Hematopoietic multipotent progenitor cell treated with erythropoietin and hydrocortisone succinate and interleukin-3 and kit ligand, for 17 days (in vitro differentiated cells): ENCODE measurements at places on chromosomes 6 and 20.

DNA sequence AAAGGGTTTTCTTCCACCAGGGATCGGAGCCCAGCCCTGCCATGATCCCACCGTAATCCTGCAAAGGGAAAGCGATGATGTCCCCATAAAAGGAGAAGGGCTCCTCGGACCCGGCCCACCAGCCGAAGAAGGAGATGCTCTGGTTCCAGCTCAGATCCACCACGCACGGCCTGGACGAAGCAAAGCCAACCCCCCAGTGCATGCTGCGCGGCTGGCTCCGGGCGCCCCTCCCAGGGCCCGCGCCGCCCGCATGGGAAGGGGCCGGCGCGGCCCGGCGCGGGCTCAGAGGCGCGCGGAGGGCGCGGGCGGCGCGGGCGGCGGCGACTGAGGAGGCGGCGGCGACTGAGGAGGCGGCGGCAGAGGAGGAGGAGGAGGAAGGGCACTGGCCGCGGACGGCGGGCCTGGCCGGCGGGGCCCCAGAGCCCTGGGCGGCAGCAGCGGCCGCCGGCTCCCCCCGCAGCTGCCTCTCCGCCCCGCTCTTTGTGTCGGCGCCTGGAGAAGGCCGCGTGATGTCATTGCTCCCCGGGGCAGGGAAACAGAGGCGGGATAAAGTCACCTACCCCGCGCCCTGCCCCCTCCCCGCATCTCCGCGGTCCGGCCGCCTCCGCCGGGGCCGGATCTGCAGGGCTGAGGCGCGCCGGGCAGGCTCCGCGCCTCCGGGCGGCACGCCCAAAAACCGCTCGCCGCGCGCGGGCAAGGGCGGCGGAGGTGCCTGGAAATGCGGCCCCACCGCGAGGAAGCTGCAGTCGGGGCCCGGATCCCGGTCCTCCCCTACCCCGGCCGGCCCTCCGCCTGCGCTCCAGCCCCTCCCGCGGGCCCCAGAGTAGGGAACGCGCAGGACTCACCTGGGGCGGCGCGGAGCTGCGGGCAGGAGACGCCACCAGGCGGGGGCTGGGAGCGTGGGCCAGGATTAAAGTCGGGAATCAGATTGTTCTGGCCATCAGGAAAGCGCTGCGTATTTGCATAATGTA is at the start of gene FAXC:
FAXC (minus strand) TSS at position 504 of the 971 bp plus-strand sequence; CDS start at position 202, 302 bp downstream.
- DNase-seq = no peak

GRCh38 chr6:34425132-34425497 is 754 bp downstream of the RPS10 start:
- no peak for DNase-seq

- no peak for DNase-seq
Measured at GRCh38 chr6:150560004-150560883, 39.4 kb upstream of the PLEKHG1 start.

DNA sequence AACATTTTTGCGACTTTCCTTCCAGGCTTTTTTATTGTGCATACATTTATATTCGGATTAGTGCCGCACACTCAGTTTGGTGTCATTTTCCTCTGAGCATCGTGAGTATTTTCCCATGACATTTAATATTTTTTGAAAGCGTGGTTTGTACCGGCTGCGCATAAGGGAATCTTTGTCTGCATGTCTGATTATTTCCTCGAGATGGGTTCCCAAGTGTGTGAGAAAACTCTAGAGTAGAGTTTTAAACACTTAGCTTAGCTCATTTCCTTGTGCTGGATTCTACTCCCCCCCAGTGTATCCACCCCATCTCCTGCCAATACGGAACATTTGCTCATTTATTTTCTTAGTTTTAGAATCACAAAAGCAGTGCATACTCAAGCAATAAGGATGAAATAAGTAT is 94.3 kb downstream of the CDC5L start:
- DNase-seq = no peak

DNA sequence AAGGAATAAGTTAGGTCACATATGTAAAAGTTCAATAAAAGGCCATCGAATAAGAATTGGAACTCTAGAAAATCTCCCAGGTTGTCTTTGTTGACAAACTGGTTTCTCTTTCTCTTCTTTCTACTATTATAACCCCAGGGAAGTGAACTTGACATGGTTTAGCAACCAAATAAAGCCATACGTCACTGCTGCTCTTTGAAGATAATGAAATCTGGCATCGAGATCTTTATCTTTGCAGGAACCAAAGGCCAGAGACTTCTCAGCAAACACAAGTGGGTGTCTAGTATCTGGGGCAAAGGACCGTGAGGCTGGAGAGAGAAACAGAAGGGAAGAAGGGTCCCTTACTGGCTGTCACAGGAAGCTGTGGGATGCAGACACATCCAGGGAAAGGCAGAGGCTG is 286.7 kb upstream of the CDYL start:
- DNase-seq = no peak

DNA sequence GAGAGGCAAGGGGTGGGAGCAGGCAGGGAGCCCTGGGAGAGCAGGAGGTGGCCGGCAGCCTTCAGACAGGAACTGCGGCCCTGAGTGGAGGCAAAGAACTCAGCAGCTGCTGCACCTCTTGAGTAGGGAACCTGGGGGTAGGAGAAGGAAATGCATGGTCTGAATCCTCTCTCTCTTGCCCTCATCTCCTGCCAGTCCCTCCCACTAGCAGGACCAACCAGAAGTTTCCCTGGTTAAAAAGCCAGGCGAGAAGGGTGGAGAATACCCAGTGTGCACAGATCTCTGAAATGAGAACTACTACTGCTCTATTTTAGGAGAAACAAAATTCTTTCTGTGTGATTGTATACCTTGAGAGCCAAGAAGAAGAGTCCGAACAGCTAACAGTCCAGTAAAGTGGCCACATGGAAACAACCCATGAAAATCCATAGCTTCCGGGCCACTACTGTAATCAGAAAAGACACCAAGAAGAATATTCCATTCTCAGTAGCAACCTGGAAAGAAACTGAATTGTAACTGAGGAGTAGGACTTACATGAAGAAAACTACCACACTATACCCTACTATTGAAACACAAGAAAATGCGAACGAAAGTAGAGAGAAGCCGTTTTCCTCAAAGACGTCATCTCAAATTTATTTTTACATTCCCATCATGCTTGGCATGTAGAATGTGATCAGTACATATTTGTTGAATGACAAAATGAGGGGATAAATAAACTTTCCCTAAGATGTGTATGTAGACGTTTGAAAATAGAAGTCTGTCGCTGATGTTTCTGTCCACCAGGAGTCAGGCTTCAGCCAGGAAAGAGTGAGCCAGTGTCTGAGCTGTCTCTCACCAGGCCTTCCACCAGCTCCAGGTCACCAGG is 25.6 kb downstream of the WRNIP1 start:
- peak; percentile 71 for DNase-seq

DNA sequence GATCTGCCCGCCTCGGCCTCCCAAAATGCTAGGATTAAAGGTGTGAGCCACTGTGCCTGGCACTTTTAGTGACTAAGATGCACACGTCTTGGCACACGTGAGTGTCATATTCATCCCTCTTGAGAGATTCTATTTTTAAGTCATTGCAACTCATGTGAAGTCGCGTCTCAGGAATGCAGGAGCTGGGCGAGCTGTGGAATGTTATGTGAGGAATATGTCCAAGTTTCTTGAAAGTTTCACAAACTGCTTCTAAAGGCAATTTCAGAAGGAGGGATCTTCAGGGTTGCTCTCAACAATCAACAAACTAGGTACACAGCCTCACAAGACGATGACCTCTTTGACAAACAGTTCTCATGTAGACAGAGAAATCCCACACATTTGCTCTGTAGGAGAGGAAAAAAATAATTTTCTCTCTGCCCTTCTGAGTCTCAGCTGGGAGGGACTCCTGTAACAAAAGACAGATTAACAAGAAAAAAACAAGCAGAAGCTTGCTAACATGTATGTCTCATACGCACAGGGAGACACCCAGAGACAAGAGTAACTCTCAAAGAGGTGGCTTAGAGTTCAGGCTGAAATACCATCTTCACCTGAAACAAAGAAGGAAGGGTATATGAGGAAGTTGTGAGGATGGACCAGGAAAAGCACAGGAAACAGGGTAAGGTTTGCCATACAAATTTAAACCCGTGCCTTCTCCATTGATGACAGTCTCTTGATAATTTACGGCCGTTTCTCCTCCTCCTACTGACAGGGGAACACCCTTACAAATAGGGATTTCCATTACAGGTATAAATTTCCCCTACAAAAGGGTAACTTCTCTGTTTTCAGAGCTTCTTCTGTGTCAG is 45.3 kb upstream of the FAM50B start:
- DNase-seq = no peak

GRCh38 chr6:33772082-33772830 is 16.7 kb downstream of the LEMD2 start:
- DNase-seq = no peak
